ENCODE measurements at places on chromosomes 2 and 18.

DNA sequence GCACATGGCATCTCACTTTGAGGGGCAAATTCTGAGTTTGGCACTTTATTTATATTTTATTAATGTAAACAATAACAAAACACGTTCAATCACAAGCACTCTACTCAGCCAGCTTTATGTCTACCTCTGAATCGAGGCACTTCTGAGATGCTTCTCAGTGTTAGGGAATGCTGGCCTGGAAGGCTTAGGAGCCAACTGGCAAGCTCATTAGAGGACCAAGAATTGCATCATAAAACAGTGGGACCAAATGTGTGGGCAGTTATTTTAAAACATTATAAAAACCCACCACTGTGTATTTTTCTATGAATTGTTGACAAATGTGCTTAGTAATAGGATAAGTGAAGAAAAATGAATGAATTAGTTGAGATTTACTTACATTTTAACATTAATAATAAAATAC is 46.8 kb upstream of the SMIM21 start:
- DNase-seq: no peak

DNA sequence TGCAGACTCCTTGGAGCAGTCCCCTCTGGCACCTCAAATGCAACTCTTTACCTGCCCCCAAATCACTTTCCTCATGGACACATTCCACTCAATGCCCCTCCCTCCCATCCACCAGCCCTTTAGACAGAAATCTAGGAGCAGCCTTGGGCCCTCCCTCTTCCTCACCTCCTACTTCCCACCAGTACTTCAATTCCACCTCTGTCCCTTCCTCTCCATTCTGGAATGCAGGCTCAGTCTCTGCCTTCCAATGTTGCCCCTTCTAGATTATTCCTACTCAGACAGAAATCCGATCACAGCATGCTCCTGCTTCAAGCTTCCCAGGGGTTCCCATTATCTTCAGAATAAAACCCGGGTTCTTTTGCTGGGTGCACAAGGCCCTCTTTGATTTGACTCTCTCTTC is 62.1 kb downstream of the MTHFD2 start:
- DNase-seq: no peak

- DNase-seq: no peak
These were observed 31.3 kb upstream of the CNTNAP5 start for GRCh38 chr2:123993728-123994323.

DNA sequence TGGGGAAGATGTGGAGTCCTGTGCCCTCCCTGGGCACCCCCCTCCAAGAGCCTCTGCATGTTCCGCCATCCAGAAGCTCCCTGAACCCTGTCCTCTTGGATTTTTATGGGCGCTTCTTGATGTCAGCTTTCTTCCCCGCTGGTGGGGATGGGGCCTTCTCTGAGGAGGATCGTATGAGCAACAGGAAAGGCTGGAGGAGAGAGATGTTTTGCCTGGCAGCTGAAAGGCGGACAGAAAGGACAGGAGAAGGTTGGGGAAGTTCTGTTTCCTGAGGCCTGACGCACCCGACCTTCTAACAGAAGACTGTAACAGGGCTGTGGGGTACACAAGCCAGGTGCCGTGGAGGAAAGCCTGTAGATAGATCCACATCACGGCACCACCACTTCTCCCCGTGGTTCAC is 238.8 kb downstream of the LDLRAD4 start:
- DNase-seq: no peak

- DNase-seq: no peak
These were observed 55.8 kb downstream of the ID2 start for GRCh38 chr2:8737571-8738175.

DNA sequence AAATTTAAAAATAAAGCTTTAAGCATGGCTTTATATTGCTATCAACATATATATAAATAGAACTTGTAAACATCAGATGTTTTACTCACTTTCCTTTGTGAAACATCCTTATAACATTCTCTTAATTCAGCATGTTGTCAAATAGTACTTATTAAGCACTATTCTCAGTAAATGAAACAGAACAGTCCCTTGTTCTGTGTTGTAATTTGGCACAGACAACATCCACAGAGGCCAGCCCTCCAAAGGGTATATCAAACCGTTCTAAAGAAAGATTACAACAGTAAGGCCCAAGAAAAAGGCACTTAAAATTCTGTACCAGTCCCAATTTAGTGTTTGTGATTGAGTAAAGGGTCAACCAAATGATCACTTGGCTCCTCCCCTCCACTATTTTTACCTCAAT is 46.0 kb downstream of the GAREM1 start:
- DNase-seq: no peak

DNA sequence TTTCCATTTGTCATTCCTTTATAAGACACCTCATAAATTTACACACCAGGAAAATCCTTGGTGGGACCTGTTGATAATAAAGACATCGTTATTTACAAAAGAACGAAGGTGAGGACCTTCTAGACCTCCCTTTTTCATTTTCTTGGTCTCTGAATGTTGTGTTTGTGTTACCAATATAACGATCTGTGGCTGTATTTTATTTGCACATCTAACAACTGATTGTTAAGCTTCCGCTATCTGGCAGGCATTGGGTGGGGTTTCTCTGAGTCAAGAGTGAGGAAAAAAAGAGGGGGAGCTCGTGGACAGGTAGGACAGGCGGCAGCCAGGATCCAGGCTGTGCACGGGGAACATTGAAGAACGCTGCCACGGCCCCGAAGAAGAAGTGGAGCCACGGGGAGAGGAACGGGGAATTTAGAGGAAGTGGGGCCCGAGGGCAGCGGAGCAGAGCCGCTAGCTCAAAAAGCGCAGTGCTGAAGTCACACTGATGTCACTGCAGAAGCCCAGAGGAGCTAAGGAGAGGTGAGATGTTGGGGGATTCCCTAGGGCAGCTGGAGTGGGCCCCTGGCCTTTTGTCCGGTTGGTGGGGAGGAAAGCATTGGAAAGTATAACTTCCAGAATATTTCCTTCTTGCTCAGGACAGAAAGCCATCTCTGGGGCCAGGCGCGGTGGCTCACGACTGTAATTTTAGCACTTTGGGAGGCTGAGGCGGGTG is 20.9 kb upstream of the DNMT3A start:
- DNase-seq: peak; percentile 39

GRCh38 chr2:182585001-182585400 is 131.1 kb upstream of the DNAJC10 start:
- no peak for DNase-seq

Data from activated naive CD4-positive, alpha-beta T cell (primary cell).